Transverse colon (tissue), 4 donors: ENCODE measurements at places on chromosomes 1 and 21.

DNA sequence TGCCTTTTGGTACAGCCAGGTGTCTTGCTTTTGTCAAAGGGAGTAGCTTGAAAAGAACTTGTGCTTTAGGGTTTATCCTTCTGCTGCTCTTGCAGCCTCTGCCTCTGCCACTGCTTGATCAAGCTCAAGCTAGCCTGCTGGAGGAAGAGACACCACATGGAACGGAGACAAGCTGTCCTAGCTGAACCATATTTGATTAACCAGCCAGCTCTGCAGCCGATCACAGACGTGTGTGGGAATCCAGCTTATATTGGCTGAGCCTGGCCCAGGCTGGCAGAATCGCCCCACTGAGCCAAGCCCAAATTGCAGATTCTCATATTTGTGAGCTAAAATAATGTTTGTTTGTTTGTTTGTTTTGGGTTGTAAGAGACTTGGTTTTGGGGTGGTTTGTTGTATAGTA, 18.7 kb upstream of the FAM78B start:
- DNase-seq = no peak

GRCh38 chr1:201481004-201481380, 12.0 kb upstream of the PHLDA3 start:
- no peak for DNase-seq

- no peak for DNase-seq
Measured at GRCh38 chr1:222127526-222128152, 385.8 kb upstream of the DUSP10 start.

DNA sequence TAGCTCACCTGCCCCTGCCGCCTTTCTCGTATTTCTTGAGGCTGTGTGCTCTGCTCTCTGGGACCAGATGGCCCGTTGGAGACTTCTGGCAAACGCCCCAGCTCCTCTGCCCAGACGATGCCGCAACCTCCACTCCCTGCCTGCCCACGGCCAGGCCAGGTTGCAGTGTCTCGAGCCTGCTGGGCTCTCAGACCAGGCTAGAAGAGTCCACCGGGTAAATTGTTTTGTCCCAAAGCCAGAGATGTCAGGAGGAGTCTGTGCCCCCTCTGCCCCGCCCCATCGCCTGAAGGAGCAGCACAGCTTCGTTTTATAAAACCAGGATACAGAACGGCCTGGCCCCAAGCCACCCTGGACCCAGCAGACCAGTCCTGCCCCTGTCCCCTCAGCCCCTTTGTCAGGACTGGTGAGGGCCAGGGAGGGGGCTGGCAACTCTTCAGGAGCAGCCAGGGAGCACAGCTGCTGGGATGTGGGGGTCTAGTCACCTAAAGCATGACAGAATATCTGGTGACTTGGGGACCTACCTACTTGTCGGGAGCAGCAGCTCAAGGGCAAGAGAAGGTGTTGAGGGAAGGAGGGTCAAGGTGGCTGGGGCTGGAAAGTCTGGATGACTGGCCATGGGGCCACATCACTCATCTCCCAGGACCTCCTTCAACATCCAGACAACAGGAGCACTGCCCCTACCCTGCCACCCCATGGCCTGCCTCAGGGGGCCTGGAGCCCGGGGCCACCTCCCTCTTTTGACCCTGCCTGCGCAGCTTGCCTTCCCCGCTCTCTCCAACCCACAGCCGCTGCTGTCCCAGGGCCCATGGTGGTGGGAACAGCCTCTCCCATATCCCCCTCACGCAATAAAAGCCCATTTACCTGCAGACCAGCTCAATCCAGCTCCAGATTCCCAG, 33.9 kb upstream of the LBR start:
- no peak for DNase-seq

- no peak for DNase-seq
Measured at GRCh38 chr1:145846201-145846612, 777 bp downstream of the NUDT17 start.

DNA sequence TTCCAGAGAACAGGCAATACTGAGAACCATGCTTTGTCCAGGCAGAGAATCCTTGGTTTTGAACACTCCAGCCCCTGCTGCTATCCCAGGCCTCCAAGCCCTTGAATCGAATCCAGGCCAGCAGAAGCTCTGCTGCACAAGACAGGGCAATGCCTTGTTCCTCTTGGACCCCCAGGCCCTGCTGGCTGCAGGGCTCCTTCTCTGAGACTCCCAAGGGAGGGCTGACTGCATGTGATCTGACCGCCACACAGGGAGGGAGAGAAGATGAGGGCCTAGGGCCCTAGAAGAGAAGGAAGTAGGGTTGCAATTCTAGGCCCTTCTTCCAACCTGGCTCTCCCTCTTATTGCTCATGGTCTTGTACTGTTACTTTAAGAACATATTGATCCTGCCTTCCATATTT, 160.6 kb upstream of the EDN2 start:
- peak; percentile 6 for DNase-seq

GRCh38 chr1:54417123-54417522, 10.9 kb upstream of the SSBP3 start:
- no peak for DNase-seq

GRCh38 chr1:210144736-210145135, 87.9 kb upstream of the SERTAD4 start:
- DNase-seq = no peak

DNA sequence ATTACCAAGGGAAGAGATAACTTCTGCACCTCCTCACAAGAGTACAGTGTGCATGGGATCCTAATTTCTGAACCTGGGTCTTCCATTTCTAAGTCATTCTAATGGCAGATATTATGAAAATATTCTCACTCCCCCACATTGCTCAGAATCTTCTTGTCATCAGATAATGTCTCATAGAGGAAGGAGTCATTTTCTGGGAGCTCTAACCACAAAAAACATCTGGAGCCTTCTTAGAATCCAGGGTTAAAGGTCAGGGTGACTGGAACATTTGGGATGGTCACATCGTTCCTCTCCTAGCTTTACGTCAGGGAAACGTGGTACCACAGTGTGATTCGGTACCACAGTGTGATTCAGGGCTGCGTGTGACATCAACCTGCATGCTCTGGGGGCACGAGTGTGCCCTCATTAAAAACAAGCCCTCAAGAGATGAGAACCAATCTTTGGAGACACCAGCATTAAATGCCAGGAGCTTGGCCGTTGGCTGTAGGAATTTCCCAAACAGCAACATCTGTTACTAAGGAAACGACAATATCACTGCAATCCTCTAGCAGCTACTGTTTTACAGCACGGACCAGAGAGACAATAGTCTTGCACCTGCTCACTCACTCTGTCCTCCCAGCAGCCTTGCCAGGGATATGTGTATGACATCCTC, 179.1 kb downstream of the PSMG1 start:
- no peak for DNase-seq

DNA sequence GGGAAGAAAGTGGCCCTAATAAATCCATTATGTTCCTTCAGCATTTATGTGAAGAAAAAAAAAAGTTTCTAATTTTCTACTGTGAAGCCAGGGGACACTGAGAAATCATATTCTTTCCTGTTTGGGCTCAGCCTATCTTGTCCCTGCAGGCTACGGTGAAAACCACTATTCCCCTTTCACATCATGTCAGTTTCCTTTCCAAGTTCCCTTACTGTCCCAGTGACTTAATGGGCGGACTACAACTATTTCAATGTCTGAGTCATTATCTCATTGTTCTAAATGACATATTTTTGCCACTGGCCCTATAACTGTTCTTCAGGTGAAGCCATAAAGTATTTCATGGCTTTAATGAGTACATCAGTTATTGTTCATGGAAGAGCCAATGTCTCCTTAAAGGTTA, 71.3 kb upstream of the BEND5 start:
- DNase-seq = no peak

DNA sequence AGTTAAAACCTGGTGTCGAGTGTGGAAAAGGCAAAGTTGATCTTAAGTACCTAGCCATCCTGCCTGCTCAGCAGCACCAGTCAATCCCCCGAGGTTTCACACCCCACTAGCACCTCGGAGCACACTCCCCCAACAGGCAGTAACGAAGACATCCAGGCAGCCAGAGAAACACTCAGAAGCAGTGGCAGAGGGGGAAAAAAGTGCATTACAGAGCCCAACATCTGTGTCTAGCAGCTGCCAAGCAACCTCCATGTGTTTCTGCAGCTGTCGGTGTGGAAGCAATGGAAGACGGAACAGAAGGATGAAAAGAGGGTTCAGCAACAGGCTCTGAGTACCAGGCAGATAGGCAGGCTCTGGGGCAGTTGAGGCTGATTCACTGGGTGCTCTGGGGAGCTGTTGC, 73.4 kb upstream of the PROX1 start:
- DNase-seq = no peak

GRCh38 chr1:235468004-235468403, 36.2 kb downstream of the B3GALNT2 start:
- no peak for DNase-seq

GRCh38 chr1:231340328-231341013, 2.4 kb downstream of the SPRTN start:
- DNase-seq = no peak

DNA sequence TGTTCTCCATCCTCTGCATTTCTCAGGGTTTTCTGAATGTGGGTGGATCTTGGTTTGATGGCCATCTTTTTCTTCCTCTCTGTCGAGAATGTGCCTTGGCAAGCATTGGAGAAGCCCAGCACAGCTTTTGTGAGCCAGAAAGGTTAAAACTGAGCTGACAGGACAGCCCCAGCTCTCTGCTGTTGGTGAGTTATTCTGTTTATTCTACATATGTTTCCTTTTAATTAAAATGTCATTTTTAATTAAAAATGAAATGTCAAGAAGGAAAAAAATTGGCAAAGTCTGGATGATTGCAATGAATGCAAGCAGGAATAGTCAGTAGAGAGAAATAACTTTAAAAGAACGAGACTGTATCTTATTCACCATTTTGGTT, 325.8 kb downstream of the PTBP2 start:
- no peak for DNase-seq

DNA sequence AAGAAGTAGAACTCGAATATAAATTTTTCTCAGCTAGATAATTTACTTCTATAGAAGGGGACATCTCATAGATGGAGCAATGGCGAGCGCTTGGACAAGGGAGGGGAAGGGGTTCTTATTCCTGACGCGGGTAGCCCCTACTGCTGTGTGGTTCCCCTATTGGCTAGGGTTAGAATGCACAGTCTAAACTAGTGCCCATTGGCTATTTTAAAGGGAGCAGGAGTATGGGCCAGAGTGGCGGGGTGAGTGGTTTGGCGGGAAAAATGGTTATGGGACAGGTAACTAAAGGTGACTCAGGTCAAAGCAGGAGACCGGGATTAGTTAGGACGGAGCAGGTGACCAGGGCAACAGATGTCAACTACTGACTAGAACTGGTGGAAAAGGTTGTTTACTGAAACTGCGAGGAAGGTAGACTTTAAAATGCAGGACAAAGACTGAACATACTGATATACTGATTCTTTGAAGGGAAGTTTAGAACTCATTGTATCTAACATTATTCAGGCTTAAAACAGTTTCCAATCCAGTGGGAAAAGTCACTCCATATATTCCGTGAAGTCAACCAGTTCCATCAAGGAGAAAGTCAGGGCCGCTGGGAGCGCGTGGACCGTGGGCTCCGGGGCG, 940 bp upstream of the ATAD3A start:
- no peak for DNase-seq

GRCh38 chr1:9721606-9722377, 70.3 kb downstream of the PIK3CD start:
- DNase-seq = peak; percentile 48

GRCh38 chr1:32232558-32233304, 10.5 kb downstream of the EIF3I start:
- DNase-seq = no peak

DNA sequence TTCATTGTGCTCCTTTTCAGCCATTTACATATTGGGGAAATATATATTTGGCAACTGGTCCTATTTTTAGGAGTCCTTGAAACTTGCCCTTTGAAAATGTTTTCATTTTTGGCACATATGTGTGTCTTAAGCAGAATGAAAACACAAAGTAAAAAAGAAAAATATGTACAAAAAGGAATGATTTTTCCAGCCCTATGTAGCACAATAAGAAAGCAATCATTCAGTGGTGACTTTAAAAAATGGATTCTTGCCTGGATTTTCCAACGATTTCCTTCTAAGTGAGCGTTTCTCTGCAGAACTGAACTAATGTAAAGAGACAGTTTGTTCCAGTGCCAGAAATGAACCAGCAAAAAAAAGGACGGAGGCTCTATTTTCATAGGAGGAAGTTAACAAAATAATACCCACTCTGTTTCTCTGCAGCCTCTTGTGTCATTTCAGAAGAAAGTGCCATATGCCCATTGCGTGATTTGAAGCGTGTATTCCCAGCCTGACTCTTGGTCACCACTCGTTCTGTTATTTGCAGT, 340.1 kb downstream of the SETD4 start:
- DNase-seq = no peak

DNA sequence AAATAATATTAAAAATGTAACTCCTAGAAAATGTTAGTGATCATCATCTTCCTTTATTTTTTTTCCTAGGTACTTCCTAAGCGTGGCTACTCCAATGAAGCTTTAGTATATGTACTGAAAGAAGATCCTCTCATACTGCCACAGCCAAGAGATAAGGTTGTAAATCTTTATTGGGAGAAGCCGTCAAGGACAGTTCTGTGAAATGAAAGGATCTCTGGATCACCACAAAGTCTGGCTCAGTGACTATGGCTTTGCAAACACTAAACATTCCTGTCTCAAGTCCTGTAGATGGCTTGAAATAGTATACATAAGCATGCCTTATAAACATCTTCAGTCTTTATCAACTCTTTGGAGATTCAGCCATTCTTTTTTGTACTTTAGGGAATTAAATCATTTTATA, 61.2 kb upstream of the DPH5 start:
- no peak for DNase-seq

DNA sequence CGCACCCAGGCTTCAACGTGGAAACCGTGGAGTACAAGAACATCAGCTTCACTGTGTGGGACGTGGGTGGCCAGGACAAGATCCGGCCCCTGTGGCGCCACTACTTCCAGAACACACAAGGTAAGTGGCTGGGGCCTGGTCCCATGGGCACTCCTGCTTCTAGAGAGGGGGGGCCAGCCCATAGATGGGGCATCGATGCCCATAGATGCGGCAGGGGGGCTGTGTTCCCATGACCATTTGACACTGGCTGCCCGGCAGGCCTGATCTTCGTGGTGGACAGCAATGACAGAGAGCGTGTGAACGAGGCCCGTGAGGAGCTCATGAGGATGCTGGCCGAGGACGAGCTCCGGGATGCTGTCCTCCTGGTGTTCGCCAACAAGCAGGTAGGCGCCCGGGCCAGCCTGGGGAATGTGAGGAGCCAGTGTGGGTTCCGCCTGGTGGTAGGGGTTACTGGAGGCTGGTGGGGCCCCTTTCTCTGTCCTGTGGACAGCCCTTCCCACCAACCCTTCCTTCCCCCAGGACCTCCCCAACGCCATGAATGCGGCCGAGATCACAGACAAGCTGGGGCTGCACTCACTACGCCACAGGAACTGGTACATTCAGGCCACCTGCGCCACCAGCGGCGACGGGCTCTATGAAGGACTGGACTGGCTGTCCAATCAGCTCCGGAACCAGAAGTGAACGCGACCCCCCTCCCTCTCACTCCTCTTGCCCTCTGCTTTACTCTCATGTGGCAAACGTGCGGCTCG, 5.6 kb downstream of the C1orf35 start:
- no peak for DNase-seq
